ENCODE measurements at places on chromosomes 3 and 15.

- DNase-seq, result no peak
These were observed 66.5 kb downstream of the CD47 start for GRCh38 chr3:108024146-108024850.

DNA sequence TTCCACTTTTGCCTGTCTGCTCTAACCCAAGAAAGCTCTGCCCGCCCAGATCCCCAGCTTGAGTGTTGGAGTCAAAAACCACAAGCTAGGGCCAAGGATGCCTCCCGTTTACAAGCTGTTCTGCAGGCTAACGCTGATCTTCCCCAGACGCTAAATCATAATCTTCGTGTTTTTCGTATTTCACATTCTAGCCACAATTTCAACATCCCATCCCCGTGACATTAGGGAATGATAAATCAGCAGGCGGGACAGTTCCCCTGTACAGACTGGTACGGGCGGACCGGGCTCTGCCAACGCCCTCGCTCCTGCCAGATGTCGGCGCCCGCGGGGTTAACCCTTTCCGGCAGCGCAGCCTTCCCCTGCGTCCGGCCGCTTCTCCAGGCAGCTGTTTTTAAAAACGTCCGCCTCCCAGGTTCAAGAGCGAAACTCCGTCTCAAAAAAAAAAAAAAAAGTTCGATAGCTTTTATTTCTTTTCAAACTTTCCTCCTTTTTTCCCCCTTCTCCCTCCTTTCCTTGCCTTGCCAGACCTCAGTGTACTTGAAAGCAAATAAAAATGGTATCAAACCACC lies 81.0 kb upstream of the BNC1 start:
- DNase-seq, result peak; percentile 53

- no peak for DNase-seq
These were observed 3.3 kb upstream of the UBL7 start for GRCh38 chr15:74464216-74464615.

DNA sequence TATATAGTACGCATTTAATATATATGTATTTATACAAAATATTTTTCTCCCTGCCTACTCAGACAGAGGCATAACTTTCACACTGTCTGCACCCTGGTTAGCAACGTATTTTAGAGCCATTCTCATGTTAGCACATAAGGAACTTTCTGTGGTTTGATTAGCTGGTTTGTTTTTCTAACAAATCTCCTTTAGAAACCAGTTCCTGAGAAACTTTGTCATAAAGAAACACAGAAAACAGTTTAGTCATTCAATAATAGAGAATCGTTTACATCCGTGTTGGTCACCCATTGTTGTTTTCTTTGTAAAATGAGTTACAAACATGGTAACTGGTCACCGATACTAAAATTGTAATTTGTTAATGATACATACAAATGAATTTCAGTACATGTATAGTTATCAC lies 5.9 kb upstream of the NGRN start:
- no peak for DNase-seq

DNA sequence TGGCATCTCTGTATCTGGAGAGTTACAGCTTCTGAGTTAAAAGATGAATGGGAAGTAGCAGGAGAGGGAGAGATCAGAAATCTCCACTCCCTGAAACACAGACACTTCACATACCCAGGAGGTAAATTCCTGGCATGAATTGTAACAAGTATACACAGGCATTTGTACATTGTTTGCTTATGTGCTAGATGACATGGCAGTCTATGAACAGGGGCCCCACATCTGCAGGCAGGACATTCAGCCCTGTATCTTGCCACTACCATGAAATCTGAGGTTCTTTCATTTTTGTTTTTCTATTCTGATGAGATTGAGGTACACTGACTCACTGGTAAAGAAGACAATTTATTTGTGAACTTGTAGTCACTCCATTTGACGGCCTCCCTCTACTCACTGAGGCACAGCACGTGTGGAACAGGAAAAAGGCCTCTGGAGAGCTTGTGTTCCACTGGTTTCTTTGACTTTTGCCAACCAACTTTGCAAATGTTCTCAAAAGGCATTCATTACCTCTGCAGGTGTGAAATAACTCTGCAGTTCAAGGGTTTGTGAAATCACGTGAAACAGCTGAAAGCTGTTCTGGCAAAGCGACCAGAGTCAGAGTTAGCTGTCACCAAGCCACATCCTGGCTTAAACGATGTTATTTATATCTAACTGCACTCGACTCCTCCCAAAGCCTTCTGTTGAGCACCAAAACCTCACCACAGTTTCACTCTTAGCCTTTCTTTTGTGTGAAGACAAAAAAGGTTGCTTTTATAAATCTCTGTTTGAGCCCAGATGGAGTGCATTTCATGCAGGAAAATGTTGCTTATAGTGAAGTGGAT lies 401.3 kb upstream of the CFAP20DC start:
- DNase-seq, result peak; percentile 33

- DNase-seq, result no peak
These were observed 14.8 kb downstream of the IL1RAP start for GRCh38 chr3:190528706-190529105.

All from muscle of leg (tissue), 16 donors.